ENCODE measurements at places on chromosomes 16 and 17. TPM values are rescaled to one million over a fixed set of nuclear protein-coding genes. Genes with fewer than 3 reads are reported as not detected.

DHRS7C gene
- not detected for polyA plus RNA-seq

MATCAP1 gene
- polyA plus RNA-seq: 12.0 TPM

RHBDL3 gene
- polyA plus RNA-seq: 0.17 TPM

EZH1 gene
- 49.6 TPM for polyA plus RNA-seq

RASL10B gene
- 0.66 TPM for polyA plus RNA-seq

SLC47A2 gene
- not detected for polyA plus RNA-seq

TBC1D3I gene
- not detected for polyA plus RNA-seq

GABARAP gene
- polyA plus RNA-seq: 613 TPM

DPEP2 gene
- polyA plus RNA-seq: not detected

MSLN gene
- polyA plus RNA-seq: not detected

AGRP gene
- polyA plus RNA-seq: not detected

MGAT5B gene
- 1.7 TPM for polyA plus RNA-seq

ALOXE3 gene
- polyA plus RNA-seq: not detected

KAT2A gene
- polyA plus RNA-seq: 11.8 TPM

ZACN gene
- 0.42 TPM for polyA plus RNA-seq

ALDH3A2 gene
- 49.0 TPM for polyA plus RNA-seq

MYO15A gene
- polyA plus RNA-seq: 0.70 TPM

KRTAP17-1 gene
- polyA plus RNA-seq: not detected

CDRT15 gene
- polyA plus RNA-seq: not detected

CDC42EP4 gene
- 15.5 TPM for polyA plus RNA-seq

Data from Purkinje cell (primary cell).